GM10248 (cell line): ENCODE measurements at places on chromosomes 6 and 20.

- no peak for DNase-seq
Measured at GRCh38 chr6:156905801-156906200, 128.6 kb downstream of the ARID1B start.

DNA sequence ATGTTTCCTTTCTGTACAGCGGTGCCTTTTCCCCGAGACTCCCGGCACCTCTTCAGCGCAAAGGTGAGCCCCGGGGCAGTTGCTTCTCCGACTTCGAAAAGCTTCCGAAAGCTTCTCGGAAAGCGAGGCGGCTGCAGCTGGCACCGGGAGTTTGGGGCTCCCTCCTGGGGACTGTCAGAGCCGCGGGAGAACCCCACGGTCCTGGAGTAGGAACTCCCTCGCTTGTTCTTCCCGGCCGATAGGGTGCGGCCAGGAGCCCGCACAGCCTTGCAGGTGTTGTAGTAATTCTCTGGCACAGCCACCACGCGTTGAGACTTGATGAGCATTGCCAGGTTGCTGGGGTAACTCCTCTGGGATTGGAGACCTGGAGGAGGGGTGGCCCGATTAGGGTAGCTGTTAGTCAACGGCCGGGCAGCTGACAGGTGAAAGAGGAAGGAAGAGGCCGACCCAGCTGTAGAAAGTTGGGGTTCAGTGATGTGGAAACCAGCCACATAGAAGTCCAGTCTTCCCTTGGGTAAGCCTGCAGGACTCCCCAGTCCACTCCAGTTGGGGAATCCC lies 721 bp downstream of the KDM1B start:
- peak; percentile 66 for DNase-seq

DNA sequence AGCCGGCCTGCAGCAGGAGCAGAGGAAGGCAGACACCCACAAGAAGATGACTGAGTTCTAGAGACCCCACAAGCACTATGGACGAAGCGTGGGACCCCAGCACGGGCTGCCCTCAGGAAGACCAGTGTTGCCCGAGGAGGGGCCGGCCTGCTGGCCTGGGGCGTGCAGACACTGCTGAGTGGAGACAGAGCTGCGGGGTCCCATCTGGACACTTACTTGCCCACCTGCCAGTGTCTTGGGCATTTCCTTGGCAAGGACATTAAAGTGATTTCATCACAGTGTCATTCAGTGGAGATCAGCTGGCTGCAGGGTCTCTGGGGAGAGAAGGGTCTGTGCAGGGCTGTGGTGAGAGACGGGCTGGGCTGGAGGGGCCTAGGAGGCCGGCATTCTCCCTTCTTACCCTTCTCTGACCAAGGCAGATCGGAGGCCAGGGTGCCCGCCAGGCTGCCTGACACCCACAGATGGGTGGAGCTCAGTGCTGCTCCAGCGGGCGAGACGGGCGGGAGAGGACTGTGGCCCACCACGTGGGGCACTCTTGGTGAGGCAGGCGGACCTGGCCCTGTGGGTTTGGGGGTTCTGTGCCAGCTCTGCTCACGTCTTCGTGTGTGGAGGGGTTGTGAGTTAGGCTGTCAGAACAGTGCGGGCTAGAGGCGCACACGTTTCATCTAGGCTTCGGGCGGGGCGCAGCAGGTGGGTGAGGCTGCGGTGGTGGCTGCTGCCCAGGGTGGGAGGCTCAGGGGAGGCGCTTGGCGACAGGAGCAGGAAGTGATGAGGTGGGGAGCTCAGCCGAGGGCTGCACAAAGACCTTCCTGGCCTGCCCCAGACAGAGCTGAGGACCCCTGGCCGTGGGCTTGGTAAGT lies at the start of gene LIME1:
LIME1 (plus strand) TSS at position 806 of the 860 bp plus-strand sequence. CDS start 886 bp downstream, outside the sequence.
- DNase-seq: peak; percentile 57

DNA sequence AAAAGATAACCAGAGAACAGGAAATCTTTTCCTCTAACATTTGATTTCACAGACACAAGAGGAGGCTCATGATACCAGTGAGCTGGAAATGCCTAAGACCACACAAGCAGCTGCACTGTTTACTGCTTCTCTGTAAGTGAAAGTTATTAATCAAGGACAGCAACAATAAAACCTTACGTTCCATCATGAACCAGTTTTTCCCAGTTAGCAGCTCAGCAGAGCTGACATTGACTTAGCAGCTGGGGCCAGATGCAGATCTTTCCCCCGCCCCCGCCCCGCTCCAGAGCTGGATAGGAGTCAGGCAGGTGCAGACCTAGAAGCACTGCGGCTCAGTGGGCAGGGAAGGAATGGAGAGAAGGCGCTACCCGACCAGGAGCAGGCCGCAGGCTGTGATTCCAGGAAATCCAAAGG lies 275.2 kb downstream of the GMDS start:
- no peak for DNase-seq

DNA sequence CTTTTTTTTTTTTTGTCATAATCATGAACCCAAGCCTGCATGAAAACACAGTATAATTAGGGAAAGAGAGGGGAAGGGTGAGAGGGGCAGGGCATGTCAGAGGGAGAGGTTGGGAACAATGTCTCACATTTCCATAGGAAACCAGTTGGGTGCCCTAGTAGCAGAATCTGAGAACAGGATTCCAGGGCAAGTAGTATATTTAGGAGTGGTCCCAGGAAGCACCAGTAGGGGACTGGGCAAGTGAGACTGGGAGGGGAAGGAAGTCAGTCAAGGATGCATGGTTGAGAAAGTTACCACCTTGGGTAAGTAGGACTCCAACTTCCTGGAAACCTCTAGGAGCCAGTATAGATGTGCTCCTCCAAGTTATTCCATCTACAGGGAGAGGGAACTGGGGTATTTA lies 88.6 kb upstream of the MAFB start:
- no peak for DNase-seq

DNA sequence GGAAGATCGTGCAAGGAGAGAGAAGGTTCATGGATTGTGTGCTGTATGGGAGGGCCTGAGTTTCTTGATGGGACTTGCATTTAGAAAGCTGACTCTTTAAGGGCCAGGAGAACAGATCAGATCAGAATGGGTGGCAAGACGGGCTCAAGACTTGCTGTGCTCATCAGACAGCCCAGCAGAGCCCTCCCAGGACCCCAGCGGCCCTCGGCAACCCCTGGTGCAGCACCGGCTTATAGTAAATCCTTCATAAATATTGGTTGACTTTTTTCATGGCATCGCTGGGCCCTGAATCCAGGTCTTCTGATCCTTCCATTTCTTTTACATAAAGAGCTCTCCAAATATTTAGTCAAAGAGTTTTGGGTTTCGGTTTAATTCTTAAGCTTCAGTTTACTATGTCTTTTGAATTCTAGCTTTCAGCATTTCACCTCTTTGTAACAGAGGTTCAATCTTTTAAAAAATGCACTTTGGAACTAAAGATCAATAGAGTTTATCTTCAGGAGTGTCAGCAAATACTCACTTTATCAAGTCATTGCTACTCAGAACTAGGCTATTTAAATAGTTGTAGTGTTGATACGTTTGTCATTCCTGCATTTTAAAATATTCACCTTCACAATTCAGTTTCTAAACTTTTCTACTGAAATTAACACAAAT lies 205.6 kb downstream of the ZDHHC14 start:
- DNase-seq: no peak

- no peak for DNase-seq
Measured at GRCh38 chr20:15362849-15363248, 1025.4 kb upstream of the FLRT3 start.

GRCh38 chr20:63778034-63778752 lies 38.6 kb downstream of the SLC2A4RG start:
- no peak for DNase-seq

GRCh38 chr6:126976253-126976797 lies 142.1 kb upstream of the RSPO3 start:
- DNase-seq: no peak

DNA sequence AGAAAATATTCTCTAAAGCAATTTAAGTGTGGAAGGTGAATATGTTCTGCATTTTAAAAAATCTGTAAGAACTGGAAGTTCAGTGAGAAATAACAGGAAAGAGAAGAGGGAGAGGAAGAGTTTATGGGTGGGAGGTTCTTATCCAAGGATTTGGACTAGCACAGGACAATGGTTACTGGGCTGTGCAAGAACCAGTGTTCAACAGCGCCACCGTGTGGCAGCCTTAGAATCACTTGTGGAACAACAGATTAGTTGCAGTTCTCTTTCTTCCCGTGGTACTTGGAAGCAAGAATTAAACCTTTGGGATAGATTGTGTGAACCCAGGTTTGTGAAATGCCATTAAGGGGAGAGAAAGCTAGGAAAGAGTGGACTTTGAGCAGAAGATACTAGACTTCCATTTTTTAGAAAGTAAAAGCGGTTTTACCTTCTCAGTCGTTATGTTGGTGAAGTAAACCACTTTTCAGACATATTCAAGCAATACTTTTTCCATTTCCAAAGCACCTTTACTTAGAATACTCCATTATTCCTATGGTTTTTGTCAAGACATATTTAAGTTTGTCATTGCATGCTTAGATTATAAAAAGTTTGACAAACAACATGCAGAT lies 436.7 kb downstream of the RNF144B start:
- DNase-seq: no peak

- DNase-seq: no peak
Measured at GRCh38 chr20:2654831-2655230, 2.4 kb downstream of the NOP56 start.

- no peak for DNase-seq
Measured at GRCh38 chr6:140641412-140641811, 1267.0 kb upstream of the CITED2 start.

DNA sequence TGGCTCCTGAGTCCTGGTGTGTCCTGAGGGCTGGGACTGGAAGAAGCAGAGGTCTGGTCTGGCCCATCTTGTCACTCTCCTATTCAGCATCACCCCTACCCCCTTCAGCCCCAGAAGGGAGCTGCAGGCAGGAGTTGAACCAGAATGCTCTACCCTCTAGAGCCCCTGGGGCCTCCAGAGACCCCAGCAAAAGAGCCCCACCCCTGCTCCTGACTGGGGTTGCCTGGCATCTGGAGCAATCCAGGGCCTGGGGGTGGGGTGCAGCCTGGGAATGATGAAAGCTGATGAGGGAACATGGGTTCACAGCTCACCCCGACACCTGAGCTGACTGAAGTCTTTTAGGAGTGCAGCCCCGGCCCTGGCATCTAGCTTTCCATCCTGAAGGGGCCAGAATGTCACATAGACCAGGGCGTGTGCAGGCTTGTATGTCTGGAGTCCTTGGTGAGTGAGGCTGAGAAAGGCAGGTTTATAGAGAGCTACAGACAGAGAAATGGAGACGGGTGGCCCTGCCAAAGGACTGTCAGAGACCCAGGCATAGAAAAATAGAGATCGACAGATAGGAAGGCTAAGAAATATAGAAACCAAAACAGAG lies 12.2 kb downstream of the FGD2 start:
- DNase-seq: no peak

- no peak for DNase-seq
Measured at GRCh38 chr6:123829302-123829953, 25.8 kb downstream of the NKAIN2 start.

GRCh38 chr6:42387336-42387735 lies 64.4 kb downstream of the TRERF1 start:
- no peak for DNase-seq

GRCh38 chr6:15305496-15305895 lies 59.6 kb downstream of the JARID2 start:
- DNase-seq: no peak

DNA sequence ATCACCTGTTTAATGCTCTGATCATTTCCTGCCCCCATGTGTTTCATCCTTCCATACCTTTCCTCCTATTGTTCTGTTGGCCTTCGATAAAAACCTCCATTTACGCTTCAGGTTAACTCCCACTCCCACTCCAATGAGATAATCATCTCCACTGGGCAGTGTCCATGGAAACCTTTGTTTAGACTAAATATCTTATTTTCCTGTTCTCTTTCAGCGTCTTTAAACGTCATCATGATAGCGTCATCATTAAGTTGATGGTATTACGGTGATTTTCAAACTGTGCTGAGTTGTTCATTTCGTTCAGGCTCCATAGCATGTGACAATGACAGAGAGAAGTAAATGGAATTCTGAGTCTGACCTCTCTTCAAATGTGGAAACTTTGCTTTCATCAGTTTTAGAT lies 970.5 kb upstream of the SLC35B3 start:
- DNase-seq: no peak

- no peak for DNase-seq
Measured at GRCh38 chr6:149313861-149314260, 3.7 kb upstream of the TAB2 start.

GRCh38 chr6:113359155-113360140 lies 497.7 kb upstream of the MARCKS start:
- DNase-seq: no peak

DNA sequence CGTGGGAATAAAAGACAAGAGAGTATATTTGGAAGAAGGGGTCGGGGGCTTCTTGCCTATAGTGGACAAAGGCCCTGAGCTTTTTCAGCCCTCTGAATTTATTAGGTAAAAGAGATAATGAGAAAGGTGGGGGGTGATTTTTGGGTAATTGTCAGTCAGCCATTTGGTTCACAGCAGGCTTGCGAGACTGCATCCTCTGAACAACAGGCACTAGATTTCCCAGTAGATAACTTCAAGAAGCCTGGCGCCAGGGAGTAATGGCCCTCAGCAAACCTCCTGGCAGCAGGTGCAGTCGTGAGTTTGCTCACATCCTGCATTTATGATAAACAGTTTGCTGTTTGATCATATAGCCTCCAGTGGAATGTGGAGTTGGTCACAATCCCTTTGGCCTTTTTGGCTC lies 609.0 kb downstream of the DHX35 start:
- no peak for DNase-seq

- DNase-seq: no peak
Measured at GRCh38 chr6:132236744-132237143, 164.5 kb downstream of the MOXD1 start.

- no peak for DNase-seq
Measured at GRCh38 chr20:57211908-57212533, 54.4 kb downstream of the BMP7 start.

DNA sequence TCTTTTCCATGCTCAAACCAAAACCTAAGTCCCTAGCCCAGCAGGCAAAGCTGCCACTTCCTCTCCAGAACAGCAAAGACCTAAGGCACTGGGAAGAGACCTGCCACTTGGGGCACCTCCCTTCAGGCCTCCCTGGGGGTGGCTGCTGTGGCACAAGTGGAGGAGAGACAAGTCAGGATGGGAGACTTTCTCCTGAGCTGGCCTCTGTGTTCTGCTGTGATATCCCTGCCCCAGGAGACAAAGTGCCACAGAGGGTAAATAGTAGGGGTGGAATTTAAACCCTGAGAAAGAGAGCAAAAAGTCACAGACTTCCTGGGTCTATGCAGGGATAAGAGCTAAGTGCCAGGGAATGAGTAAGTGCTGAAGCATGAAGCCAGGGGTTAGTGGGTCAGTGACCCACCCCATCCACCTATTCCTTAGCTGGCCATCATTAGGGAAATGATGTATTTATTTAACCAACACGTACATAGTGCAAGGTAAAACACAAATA lies 84.2 kb downstream of the MRPL14 start:
- DNase-seq: no peak

DNA sequence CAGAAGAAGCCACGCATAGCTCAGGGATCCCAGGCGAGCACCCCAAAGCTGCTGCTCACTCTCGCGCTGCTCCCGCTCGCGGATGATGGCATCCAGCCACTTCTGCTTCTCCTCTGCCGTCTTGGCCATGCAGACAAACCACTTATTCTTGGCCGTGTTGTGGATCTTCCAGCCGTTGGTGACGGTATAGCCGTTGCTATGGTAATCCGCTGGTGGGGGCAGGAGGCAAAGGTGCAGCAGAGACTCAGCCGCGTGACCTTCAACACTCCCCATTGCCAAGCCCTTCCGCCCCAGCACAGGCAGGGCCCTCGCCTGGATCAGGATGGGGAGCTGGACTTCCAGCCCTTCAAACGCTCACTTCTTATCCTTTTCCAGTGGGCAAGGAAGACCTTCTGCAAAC lies 136.9 kb downstream of the PREX1 start:
- no peak for DNase-seq

GRCh38 chr6:110653381-110653780 lies 161.9 kb downstream of the CDK19 start:
- DNase-seq: no peak
